Right atrium auricular region (tissue), 2 donors: ENCODE measurements at places on chromosomes 2 and 18.

DNA sequence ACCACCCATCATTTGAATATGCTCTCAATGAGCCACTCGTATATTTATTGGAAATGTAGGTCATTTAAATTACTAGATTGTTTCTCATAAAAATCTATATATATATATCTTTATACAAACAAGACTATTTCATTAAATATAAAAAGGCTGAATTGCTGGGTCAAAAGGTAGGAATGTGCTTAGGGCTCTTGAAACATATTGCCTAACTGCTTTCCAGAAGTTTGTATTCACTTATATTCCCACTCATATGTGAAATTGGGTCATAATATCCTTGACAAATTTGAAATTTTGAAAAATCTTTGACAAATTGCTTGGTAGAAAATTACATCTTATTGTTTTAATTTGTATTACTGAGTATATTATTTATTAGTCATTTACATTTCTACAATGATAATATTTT is 999.8 kb upstream of the CDH2 start:
- DNase-seq = no peak

GRCh38 chr18:79816981-79817606 is 19.4 kb downstream of the KCNG2 start:
- DNase-seq = no peak

DNA sequence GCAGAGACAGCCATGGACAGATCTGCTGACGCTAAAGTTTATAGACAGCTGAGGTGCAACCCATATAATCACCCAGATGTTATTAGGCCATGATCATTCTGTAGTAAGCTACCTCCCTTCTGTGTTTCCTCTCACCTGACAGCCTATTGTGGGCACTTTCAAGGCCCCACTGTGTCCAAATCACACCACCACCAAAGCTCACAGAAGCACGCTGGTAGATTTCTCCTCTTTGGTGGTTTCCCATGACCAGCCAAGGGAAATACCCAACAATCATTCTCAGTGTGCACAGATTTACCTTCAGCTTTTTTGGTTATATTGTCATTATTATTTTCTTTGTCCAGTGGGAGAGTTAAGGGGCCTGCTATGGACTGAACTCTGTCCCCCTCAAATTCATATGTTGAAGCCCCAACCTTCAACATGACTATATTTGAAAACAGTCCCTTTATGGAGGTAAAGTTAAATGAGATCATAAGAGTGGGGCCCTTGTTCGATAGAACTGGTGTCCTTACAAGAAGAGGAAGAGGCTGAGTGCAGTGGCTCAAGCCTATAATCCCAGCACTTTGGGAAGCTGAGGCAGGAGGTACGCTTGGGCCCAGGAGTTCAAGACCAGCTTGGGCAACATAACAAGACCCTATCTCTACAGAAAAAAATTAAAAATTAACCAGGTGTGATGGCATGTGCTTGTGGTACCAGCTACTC is 74.0 kb upstream of the MSH6 start:
- no peak for DNase-seq

DNA sequence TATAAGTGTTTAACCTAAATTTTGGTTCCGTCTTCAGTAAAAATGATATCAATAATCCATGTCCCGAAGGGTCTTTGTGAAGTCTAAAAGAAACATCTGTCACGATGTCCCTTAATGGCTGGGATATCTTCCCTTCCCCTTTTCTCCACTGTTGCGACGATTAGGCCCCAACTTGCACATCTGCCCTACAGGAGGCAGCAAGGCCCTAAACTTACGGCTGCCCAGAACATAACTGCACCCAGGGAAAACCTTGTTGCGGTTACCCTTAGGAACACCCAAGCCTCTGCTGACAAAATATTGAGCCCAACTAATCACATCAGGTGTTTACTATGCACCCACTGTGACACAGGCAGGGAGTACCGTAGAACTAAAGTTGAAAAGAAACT is 1.3 kb upstream of the SMAD2 start:
- no peak for DNase-seq

GRCh38 chr18:62461591-62461990 is 61.2 kb upstream of the ZCCHC2 start:
- DNase-seq = no peak

GRCh38 chr2:157971702-157972101 is 95.6 kb upstream of the ACVR1 start:
- no peak for DNase-seq

GRCh38 chr2:219421323-219421722 is 3.1 kb downstream of the DES start:
- no peak for DNase-seq

DNA sequence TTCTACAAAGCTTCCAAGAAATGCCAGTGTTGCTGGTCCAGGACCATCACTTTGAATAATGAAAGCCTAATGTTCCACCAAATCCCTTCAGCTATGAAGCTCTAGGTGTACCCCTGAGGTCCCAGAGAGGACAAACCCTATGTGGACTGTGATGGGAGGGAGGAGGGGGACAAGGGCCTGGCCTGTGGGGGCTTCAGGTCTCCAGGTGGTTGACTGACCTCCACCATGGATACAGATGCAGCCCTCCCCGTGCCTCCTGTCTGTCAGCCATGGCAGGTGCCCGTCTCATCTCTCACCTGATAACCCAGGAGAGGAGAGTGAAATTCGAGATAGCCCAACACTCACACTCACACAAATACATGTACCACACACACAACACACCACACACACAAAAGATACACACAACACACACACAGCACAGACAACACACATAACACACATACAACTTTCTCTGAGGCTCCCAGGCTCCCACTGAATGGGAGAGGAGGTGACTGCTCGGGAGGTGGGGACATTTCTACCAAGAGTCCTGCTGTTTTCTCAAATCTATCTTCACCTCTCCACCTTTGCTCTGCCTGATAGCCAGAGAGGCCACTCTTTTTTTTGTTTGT is 12.8 kb upstream of the RHOB start:
- DNase-seq = peak; percentile 49

DNA sequence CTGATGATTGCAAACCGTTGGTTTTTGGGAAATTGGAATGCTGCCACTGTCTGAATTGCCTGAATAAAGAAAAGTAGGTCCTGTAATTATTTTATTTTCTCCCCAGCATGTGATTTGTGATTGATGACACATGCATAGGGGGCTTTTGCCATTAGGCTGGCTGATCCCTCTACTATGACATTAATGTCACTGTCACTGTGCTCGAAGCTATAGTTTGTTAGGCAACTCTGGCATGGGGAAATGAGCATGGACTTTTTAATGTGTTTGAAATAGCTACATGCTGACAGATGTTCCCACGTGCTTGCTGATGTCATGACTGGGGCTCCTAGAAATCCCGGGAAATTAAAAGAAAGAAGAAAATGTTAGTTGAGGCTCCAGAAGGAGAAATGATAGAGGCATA is 99.1 kb downstream of the HRH4 start:
- no peak for DNase-seq

- no peak for DNase-seq
These were observed 125.4 kb upstream of the CTNNA2 start for GRCh38 chr2:79387431-79387830.
